A549 treated with Hydrocortisone at 1 μM for 4 hours (cell line): ENCODE measurements at places on chromosomes 4 and X. TPM values are rescaled to one million over a fixed set of nuclear protein-coding genes. Genes with fewer than 3 reads are reported as not detected.

SPIN2A gene
- 0.06 to 0.17 TPM (median 0.12 TPM) in 5 replicates for total RNA-seq

ADAMTS3 gene
- total RNA-seq, result not detected in 5 replicates

MAGEE2 gene
- not detected in 5 replicates for total RNA-seq

ITIH6 gene
- not detected in 5 replicates for total RNA-seq

NDNF gene
- not detected in 5 replicates for total RNA-seq

MAGEC3 gene
- not detected in 5 replicates for total RNA-seq

TRPC5OS gene
- not detected in 5 replicates for total RNA-seq

BST1 gene
- 15.5 to 17.8 TPM (median 16.3 TPM) in 5 replicates for total RNA-seq

EFHC2 gene
- total RNA-seq, result 0.08 to 0.38 TPM (median 0.23 TPM) in 5 replicates

USP17L26 gene
- total RNA-seq, result not detected in 5 replicates

MAN2B2 gene
- total RNA-seq, result 8.6 to 10.3 TPM (median 9.4 TPM) in 5 replicates

HPGDS gene
- total RNA-seq, result not detected in 5 replicates

ARMCX2 gene
- 0.05 to 0.16 TPM (median 0.07 TPM) in 4 of 5 replicates, not detected in the other for total RNA-seq

BMP2K gene
- 10.2 to 13.3 TPM (median 12.1 TPM) in 5 replicates for total RNA-seq

CT45A2 gene
- 0.10 TPM in 1 of 5 replicates, not detected in the others for total RNA-seq

CFAP99 gene
- total RNA-seq, result 0.12 to 0.24 TPM (median 0.18 TPM) in 3 of 5 replicates, not detected in the others

SYN1 gene
- 0.13 to 0.56 TPM (median 0.26 TPM) in 5 replicates for total RNA-seq

TCEAL2 gene
- total RNA-seq, result not detected in 5 replicates
